ENCODE measurements at places on chromosomes 12 and 14.

DNA sequence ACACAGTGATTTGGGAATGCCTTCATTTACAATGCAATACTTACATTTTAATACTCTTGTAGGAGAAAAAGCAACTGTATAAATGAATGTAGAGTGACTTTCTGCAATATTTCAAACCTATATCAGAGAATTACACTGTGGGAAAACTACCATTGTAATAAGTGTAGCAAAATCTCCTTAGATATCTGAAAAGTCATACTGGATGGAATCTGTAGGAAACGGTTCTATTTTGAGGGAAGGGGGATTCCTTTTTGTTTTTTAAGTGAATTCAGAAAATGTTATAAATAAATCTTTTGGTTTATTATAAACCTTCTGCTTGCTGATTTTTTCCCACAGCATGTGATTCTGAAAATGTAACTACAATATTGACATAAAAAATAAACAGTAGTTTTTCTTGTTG lies 23.0 kb downstream of the ZNF891 start:
- DNase-seq = no peak

- no peak for DNase-seq
These were observed at the start of gene RNASE1 for GRCh38 chr14:20802341-20803084. TSS of gene RNASE1 (minus strand) at chr14:20802844. CDS start at chr14:20802068, 776 bp downstream.

GRCh38 chr14:96038920-96039632 lies at the start of gene C14orf132:
TSS of gene C14orf132 (plus strand) at chr14:96039362. CDS start at chr14:96039501, 139 bp downstream.
- DNase-seq = no peak

DNA sequence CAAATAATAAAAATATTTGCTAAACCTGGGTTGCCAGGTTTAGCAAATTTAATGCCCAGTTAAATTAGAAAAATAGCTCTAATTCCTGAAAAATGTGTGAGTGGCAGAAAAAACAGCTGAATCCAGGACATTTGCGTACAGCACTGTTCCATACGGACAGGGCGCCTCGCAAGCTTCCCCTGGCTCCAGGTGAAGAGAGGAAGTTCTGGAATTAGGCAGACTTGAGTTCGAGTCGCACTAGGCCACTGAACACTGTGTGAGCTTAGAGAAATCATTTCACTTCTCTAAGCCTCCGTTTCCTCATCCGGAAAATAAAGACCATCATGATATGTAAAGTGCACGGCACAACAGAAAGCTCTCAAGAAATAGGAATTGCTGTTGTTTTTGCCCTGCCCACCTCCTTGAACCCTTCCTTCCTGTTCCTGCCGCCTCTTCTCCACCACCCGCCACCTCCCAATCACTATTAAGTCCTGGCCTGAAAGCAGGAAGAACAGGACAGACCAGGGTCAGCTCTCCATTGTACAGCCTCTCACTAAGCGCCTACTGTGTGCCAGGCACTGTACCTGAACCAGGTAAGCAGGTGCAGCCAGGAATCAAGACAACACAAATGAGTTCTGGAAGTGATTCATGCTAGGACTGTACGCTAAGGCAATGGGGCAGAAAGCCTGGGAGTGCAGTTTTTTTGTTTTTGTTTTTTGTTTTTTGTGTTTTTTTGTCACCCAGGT lies 763 bp upstream of the PHETA1 start:
- no peak for DNase-seq

DNA sequence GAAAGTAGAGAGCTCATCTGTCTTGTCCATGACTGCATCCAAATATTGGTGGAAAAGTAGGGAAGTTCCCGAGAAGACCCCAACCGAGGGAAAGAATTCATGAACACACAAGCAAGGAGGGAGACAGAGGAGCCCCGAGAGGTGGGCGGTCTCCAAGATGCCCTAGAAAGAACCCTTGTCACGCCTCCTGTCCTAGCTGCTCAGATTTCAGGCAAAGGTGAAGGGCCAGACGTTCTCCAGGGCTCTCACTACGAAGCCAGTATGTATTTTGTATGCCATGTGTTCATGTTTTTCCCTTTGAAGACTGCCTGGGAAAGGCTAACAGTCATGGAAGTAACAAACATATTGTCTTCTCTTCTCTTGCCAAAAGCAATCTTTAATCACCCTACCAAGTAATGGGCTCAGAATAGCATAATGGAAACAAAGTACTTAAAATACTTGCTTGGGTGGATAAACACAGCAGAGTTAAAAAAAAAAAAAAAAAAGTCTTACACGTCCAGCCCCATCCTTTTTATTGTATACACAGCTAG lies 99.2 kb upstream of the TBX3 start:
- DNase-seq = no peak

DNA sequence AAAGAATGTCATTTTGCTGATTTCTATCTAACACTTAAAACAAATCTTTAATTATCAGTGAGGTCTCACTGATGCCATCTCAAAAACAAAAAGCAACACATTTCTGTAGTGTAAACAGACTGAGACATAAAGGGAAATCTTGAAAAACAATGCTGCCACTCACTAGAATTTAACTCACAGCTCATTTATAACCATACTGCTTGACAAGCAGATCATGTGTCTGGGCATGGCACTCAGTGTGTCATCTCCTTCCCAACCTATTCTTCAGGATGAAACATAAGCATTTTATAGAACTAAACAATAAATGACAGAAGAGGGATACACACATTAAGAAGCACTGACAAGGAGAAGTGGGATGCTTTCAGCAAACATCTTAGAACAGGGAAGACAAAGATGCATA lies 22.4 kb downstream of the ATF7 start:
- DNase-seq = no peak

- no peak for DNase-seq
These were observed 6.4 kb downstream of the ADIPOR2 start for GRCh38 chr12:1697271-1697670.

DNA sequence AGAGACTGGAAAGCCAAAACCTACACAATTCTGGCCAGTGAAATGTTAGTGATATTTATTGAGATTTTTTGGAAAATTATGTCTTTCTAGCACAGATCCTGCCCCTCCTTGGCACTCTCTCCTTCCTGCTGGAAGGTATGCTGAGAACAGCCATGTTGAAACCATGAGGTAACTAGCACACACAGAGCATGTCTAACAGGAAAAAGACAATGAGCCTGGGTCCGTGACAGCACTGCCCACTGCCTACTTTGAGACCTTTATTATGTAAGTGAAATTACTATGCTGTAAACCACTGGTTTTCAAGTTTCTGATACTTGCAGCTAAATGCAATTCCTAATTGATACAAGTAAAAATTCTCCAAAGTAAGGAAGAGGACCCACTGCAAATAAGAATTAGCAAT lies 81.6 kb upstream of the SINHCAF start:
- DNase-seq = no peak

- DNase-seq = no peak
These were observed 73.2 kb downstream of the HSD17B6 start for GRCh38 chr12:56836317-56836716.

- no peak for DNase-seq
These were observed 117.8 kb upstream of the ATP2B1 start for GRCh38 chr12:89826468-89826867.

GRCh38 chr14:81276073-81277069 lies 55.6 kb upstream of the GTF2A1 start:
- no peak for DNase-seq

- no peak for DNase-seq
These were observed 455.3 kb upstream of the PDE3A start for GRCh38 chr12:19912991-19913390.

DNA sequence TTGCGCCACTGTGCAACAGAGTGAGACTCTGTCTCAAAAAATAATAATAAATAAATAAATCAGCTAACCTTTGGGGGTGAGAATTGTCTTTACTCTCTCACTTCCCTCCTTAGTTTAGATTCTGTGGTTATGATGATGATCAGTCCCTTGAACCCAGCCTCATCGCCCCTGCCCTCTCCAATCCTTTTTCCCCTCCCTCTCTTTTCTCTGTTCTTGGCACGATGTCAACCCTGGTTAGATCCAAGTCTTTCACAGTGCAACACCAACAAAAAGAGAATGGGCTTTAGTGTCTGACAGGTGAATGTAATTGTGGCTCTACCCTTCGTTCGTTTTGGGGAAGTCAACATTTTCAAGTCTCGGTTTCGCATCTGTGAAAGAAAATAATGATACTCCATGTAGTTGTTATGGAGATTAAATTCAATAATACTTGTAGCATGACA lies 59.0 kb downstream of the NTN4 start:
- no peak for DNase-seq

DNA sequence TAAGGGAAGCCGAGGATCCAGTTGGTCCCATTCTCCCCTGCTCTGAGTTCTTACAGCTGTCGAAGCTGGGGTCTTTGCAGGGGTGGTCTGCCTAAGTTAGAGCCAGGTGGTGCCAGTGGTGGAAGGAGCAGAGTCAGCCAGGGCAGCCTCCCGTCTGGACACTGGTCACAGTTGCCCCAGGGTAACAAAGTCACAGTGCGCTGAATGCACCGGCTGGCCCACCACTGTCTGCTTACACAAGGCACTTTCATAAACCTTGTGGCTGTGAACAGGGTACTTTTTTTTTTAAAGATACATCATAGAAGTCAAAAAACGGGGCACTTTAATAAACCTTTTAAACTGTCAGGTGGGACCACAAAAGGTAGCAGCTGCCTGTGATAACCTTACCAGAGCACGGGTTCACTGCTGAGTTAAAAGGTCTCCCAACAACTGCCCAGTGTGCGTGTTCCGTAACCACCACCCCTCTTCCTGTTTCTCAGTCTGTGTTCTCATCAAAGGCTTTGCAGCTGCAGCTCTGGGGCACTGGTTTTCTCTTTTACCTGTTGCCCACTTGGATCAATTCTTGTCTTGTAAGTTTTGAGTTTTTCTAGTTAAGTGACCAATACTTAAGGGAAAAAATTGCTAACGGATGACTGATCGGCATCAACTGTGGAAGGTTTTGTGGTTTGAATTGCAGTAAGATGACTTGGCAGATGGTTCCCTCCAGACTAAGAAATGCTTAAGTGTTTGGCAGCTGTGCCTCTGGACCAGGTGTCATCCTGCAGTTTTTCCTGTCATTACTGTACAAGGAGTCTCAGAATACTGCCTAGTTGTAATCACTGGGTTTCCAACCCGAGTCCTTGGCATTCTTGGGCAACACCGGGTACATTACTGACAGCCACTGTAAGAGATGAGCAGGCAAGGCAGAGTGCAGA lies 55.9 kb downstream of the DYNC1H1 start:
- no peak for DNase-seq

GRCh38 chr12:94631058-94631457 lies 19.3 kb downstream of the TMCC3 start:
- no peak for DNase-seq
